ENCODE measurements at places on chromosomes 2 and 18. TPM values are rescaled to one million over a fixed set of nuclear protein-coding genes. Genes with fewer than 3 reads are reported as not detected.

The IL36B gene
- total RNA-seq, result not detected

The CXCR1 gene
- not detected for total RNA-seq

The NR4A2 gene
- 0.39 TPM for total RNA-seq

The SIX3 gene
- 0.39 TPM for total RNA-seq

The KLHL29 gene
- 6.2 TPM for total RNA-seq

The ARHGAP25 gene
- not detected for total RNA-seq

The FSIP2 gene
- total RNA-seq, result 0.37 TPM

The GALNT13 gene
- 2.6 TPM for total RNA-seq

The DSG4 gene
- total RNA-seq, result not detected

The COX7A2L gene
- 147 TPM for total RNA-seq

The POTEC gene
- not detected for total RNA-seq

The HOXD3 gene
- 2.2 TPM for total RNA-seq

The MAP2 gene
- 0.78 TPM for total RNA-seq

The LANCL1 gene
- total RNA-seq, result 38.5 TPM
